ENCODE measurements at places on chromosomes 12 and 14.

- no peak for DNase-seq
These were observed 191.1 kb upstream of the PRICKLE1 start for GRCh38 chr12:42780671-42781070.

GRCh38 chr14:101823066-101823465 is 61.6 kb downstream of the PPP2R5C start:
- DNase-seq = peak; percentile 89

DNA sequence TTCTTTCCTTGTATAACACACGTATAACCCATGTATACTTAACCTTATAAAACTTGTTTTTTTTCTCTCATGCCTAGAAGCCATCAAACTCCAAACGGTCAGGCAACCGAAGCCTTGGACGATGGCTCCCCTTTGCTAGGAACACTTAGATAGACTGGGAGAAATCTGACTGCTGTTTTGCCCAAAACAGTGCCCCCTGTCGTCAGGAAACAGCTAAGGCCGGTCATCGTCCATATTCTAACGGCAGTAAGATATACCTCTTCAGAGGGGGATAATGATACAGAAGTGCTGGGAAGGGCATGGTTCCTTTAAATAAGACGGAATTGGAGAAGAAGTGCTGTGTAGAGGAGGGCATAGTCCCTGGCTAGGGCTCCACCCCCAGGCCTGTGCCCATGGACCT is 130.5 kb downstream of the SLC41A2 start:
- no peak for DNase-seq

DNA sequence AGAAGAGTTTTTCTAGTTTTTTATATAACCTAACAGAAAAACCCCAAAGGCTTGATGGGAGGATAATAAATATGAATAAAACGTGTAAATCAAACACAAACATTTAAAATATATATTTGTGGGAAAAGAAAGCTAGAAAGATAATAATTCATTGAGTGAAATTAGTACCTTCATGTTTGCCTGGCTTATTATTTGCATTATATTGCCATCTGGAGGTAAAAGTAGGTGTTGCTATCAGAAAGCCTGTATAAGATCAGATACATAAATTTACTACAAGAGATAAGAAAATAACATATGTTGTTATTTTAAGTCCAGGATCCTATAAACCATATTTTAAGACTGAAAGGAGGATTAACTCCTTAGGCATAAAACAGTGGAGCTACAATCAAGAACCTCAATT is 77.7 kb downstream of the NTS start:
- no peak for DNase-seq

DNA sequence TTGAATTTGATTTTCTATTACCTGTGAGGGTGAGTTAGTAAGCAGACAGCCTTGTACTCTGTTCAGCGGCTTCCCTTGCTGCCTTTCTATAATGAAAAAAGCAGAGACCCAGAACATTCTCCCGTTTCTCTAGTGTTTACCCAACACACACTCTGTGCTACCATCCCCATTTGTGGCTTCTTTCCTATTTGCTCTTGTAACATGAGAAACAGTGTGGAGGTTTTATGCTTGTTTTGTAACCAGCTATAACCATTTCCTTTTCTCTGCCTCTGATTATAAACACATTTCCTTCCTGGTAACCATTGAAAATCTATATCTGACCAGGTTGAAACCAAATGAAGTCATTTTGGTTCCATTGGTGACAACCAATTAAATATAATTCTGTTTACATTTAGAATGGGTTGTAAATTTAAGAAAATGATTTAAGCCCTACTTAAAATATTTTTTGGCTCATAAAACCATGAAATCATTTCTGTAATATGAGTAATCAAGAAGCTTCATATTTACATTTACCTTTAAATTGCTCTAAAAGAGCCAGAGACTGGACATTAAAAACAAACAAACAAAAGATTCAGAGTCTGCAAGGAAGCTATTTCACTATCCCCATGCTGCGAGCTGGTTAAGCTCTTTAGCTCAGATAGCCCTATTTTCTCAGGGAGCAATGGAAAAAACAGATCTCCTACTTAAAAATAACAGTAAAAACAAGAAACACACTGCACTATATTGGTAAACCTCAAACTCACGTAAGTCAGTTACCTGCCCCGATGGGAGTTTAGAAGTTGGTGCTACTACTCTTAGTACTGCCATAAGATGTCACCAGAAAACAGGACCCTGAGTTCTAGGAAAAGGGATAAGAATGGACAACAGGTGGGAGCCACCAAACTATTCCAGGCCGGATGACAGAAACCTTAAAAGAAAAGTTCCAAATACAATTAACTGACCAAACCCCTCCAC is 206.5 kb upstream of the EEA1 start:
- peak; percentile 30 for DNase-seq

- no peak for DNase-seq
These were observed 28.1 kb downstream of the SINHCAF start for GRCh38 chr12:31297572-31298514.

GRCh38 chr14:79251278-79251677 is 960.0 kb downstream of the DIO2 start:
- DNase-seq = no peak

All from right lung (tissue), 10 donors.